ENCODE measurements at places on chromosomes 5 and 9. TPM values are rescaled to one million over a fixed set of nuclear protein-coding genes. Genes with fewer than 3 reads are reported as not detected.

DNA sequence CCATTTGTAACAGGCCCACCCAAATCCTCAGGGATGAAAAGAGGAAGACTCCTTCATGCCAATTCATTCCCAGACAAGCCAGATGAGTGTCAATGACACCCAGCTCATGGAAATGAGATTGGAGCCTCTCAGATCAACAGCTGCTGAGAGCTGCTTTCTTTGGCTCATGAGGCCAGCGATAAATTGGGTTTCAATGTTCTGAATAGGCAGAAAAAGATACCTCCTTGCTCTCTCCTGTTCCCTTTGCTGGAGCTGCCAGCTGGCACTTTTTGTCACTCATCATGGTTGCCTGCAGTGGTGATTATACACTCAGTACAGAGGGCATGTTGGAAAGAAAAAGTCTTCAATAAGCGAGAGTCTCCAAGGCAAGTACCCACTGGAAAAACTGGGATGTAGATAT, 47.1 kb downstream of the SH3RF2 start:
- DNase-seq: peak; percentile 43

GRCh38 chr9:114928136-114928535, 2.3 kb downstream of the TNFSF8 start:
- DNase-seq: no peak

DNA sequence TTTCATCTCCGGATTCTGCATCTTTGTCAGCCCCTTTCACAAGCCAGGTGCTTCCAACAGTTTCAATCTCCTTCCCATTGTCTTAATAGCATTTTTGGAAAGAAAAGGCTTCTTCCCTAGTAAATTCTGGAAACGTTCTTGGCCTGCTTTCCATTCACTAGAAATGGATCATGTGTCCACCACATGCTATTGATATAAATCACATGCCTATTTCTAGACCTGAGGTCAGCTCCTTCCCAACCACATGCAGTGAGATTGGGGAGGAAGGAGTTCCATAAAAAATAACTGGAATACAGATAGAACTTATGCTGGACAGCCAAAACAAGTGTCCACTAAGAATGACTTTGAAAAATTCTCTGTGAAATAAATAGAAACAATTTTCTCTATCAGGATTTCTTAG, 181.6 kb upstream of the TMEM161B start:
- no peak for DNase-seq

DNA sequence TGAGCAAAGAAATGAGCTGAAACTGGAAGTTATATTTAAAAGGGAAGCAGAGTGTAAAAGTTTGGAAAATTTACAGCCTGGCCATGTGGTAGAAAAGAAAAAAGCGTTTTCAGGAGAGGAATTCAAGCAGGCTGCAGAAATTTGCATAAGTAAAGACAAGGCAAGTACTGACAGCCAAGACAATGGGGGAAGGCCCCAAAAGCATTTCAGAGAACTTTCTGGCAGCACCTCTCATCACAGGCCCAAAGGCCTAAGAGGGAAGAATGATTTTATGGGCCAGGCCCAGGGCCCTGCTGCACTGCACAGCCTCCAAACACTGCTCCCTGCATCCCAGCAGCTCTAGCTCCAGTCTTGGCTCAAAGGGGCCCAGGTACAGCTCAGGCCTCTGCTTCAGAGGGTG, 169.7 kb downstream of the GLIS3 start:
- DNase-seq: no peak

GRCh38 chr5:159341145-159341544, 10.9 kb upstream of the IL12B start:
- DNase-seq: no peak

SPRY4 gene
- total RNA-seq: 9.7 TPM

ATP10B gene
- total RNA-seq: not detected

DNA sequence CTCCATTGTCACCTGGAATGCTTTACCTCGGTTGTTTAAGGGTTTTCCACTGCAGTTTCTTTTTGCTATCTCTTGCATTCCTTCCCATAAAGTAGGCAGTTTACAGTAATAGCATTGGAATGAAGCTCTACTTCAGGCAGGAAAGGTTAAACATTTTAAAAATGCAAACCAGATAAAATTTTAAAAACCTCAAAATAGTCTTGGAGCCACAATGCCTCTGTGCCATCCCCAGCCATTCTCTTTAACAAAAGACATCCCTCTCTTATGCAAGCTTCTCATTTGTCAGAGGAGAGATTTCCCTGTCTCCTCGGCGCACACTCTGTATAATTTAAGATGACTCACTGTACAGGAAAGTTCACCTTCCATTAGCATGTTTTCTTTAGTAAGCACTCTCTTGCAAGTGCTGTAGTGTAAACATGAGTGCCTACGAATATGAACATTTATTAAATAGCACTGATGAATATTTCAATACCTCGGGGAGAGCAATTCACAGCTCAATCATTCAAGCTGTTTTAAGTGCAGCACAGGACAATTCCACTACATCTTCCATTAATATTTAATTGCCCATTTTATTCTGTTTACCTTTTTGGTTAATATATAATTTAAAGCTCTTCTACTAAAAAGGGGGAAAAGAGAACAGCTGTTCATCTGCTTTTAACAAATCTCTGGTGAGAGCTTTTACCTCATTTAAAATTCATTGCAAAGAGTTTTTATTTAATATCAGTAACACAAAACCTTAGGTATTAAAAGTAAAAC, 343.6 kb downstream of the SPATA31D1 start:
- no peak for DNase-seq

TMEM215 gene
- total RNA-seq: not detected

FAM151B gene
- total RNA-seq: 1.5 TPM

- no peak for DNase-seq
These were observed 59.2 kb downstream of the CDH18 start for GRCh38 chr5:19928562-19929421.

GRCh38 chr9:16904655-16905054, 34.2 kb upstream of the BNC2 start:
- DNase-seq: no peak

FBLL1 gene
- total RNA-seq: not detected

Measured in Right ventricle myocardium superior (tissue), 1 donor.